ENCODE measurements at places on chromosomes 1 and 21. TPM values are rescaled to one million over a fixed set of nuclear protein-coding genes. Genes with fewer than 3 reads are reported as not detected.

- DNase-seq = no peak
- no peak overlapping the region for H3K4me3 ChIP-seq
- no peak overlapping the region for H3K27ac ChIP-seq
- H3K36me3 ChIP-seq = peaks cover 9% of the 10 kb centered on the region
- H3K27me3 ChIP-seq = no peaks in the 10 kb centered on the region
Measured at GRCh38 chr1:45421935-45422334, 69.0 kb downstream of the TESK2 start.

- H3K4me3 ChIP-seq = no peak overlapping the region
- no peak overlapping the region for H3K27ac ChIP-seq
- DNase-seq = no peak
- 0 out of 2 replicates have a peak, but pooled peaks cover under 1% of the 10 kb centered on the region for H3K27me3 ChIP-seq
- no peaks in the 10 kb centered on the region for H3K36me3 ChIP-seq
- H3K4me1 ChIP-seq = peaks cover 39% of the 10 kb centered on the region
Measured at GRCh38 chr1:161739865-161740566, 9.6 kb upstream of the DUSP12 start.

OR2M4 gene
- total RNA-seq = not detected

- peaks cover 5% of the 10 kb centered on the region for H3K4me1 ChIP-seq
- H3K36me3 ChIP-seq = no peaks in the 10 kb centered on the region
Measured at GRCh38 chr1:96966536-96967138, 245.1 kb downstream of the PTBP2 start.

- H3K27me3 ChIP-seq = no peaks in the 10 kb centered on the region
- H3K27ac ChIP-seq = no peak overlapping the region
- DNase-seq = no peak
- H3K36me3 ChIP-seq = peaks cover 10% of the 10 kb centered on the region
- peaks cover 42% of the 10 kb centered on the region for H3K4me1 ChIP-seq
Measured at GRCh38 chr1:230077011-230077410, 10.0 kb downstream of the GALNT2 start.

DNA sequence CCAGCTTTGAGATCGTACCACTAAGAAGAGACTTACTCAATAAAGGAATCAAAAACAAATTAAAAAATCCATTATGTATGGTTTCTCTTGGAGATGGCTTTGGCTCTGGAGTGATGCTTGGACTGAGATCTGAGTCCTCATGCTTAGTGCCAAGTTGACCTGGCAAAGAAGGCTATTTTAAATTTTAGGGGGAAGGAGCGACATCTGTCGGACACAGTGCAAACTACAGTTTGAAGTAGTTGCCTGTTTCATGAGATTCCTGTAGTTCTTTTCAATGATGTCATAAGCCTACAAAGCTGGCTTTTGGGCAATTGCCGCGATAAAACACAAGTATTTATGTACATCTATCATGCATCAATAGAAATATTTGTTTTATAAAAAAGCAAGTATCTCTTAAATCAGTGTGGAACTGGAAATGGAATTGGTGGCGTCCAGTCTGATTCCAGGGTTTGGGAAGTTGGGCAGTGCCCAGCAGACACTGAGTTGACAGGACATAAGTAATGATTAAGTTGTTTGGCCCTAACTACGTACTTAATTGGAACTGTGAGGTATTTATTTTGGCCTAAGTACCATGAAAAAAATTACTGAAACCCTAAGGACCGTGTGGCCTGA is 50.0 kb downstream of the TBCE start:
- H3K27me3 ChIP-seq = no peaks in the 10 kb centered on the region
- peaks cover 11% of the 10 kb centered on the region for H3K36me3 ChIP-seq
- H3K4me1 ChIP-seq = no peaks in the 10 kb centered on the region
- peak; percentile 69 for DNase-seq
- H3K4me3 ChIP-seq = no peak overlapping the region
